ENCODE measurements at places on chromosomes 5 and 9.

- DNase-seq, result no peak
These were observed 61.9 kb upstream of the GHR start for GRCh38 chr5:42361315-42361688.

DNA sequence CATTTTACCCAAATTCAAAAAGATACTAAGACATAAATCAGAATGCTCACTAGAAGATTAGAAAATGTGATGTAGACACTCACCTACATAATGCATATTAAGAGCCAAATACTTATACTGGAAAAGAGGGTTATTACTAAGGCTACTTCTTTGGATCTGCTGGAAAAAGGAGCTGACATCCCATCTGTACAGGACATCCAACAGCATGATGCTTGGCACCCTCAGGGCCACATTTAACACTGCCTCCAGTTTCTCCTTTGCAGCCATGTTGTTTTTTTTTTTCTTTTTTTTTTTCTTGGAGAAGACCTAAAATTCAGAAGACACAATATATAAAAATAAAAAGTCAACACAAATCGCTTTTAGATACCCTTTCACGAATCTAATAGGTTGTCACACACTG is 6.0 kb downstream of the RNF145 start:
- no peak for DNase-seq

- DNase-seq, result no peak
These were observed 126.1 kb upstream of the HAND1 start for GRCh38 chr5:154603953-154604679.

DNA sequence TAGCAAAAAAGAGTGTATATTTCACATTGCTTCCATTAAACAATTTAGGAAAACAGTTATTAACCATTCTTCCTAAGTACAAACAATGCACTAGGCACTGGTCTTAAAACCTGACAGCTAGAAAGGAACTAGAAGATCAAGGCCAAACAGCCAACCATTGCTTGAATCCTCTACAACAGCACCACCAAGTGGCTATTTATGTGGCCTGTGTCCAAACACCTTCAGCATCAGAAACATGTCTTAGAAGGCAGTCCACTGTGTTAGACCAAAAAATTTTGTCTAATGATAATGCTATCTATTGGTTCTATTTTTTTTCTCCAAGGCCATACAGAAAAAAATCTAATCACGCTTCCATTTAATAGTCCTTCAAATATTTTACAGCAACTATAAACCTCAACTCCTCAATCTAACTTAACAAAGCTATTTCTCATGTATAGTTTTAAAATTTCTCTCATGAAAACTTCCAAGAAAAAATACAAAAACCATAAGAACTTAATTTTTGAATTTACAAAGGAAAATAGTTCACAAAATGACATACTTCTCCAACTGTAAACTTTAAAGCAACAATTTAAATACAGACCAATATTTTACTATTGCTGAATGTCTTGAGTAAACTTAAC is 36.1 kb downstream of the CAAP1 start:
- DNase-seq, result peak; percentile 61

- no peak for DNase-seq
These were observed 11.2 kb upstream of the CACFD1 start for GRCh38 chr9:133448487-133448972.

DNA sequence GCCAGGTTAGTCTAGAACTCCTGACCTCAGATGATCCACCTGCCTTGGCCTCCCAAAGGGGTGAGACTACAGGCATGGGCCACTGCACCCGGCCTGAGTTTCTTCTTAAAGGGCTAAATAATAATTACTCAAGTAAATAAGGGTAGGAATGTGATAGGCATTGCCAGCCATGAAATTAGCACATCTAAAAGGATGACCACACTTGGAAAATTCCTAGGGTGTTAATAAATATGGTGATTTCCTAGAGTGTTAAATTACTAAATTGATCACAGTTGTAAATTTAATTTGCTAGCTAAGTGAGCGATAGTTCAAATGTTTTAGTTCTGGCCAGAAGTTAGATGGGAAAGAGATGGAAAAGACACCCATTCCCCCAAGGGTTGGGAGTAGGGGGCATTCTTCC is 53.4 kb downstream of the UBAP1 start:
- no peak for DNase-seq

- peak; percentile 41 for DNase-seq
These were observed 63.2 kb downstream of the ACER2 start for GRCh38 chr9:19471737-19472648.

DNA sequence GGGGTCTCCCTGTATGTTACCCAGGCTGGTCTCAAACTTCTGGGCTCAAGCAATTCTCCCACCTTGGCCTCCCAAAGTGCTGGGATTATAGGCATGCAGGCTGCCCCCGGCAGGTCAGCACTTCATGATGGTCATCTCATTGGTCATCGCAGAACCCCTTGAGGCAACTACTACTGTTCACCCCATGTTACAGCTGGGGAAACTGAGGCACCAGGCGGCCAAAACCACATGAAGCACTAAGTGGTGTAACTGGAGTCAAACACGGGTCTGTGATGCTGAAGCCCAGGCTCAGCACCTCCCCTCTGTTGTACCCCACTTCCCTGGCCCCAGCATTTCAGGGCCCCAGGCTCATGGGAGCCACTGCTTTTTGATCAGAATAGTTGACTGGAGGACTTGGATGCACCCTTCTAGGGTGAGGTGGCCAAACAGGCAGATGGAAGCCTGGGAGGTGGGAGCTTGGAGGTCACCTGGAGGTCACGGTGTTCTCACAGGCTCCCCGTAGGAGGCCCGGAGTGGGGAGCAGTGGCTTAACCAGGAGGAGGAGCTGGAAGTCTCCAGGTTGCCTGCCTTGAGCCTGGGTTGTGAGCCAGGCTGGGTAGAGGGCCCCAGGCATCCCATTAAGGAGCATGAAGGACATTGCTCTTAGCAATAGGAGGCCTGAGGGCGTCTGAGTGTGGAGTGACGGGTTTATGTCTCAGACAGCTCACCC is 57.3 kb upstream of the RPL26L1 start:
- DNase-seq, result no peak

- DNase-seq, result no peak
These were observed 13.8 kb downstream of the ANKRD33B start for GRCh38 chr5:10577371-10578292.

DNA sequence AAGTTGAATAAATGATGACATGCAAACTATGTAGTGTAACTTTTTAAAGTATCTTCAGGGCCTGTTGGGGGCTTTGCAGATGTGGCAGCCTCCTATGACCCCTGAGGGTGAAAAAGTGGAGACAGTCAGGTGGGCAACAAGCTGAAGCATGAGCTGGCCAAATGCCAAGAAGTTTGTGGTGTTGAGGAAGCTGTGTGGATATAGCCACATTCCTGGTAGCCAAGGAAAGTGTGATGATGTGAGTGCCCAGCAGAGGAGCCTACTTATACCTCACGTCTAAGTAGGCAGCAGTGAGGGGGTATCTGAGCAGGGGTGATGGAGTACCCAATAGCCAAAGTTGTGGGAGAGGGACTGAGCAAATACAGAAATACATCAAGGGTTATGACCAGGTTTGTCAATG is 621.2 kb upstream of the CDH6 start:
- DNase-seq, result no peak

- peak; percentile 25 for DNase-seq
These were observed 338.6 kb downstream of the TMEM38B start for GRCh38 chr9:106032978-106033377.

GRCh38 chr5:14118551-14119320 is 24.4 kb upstream of the TRIO start:
- DNase-seq, result no peak

DNA sequence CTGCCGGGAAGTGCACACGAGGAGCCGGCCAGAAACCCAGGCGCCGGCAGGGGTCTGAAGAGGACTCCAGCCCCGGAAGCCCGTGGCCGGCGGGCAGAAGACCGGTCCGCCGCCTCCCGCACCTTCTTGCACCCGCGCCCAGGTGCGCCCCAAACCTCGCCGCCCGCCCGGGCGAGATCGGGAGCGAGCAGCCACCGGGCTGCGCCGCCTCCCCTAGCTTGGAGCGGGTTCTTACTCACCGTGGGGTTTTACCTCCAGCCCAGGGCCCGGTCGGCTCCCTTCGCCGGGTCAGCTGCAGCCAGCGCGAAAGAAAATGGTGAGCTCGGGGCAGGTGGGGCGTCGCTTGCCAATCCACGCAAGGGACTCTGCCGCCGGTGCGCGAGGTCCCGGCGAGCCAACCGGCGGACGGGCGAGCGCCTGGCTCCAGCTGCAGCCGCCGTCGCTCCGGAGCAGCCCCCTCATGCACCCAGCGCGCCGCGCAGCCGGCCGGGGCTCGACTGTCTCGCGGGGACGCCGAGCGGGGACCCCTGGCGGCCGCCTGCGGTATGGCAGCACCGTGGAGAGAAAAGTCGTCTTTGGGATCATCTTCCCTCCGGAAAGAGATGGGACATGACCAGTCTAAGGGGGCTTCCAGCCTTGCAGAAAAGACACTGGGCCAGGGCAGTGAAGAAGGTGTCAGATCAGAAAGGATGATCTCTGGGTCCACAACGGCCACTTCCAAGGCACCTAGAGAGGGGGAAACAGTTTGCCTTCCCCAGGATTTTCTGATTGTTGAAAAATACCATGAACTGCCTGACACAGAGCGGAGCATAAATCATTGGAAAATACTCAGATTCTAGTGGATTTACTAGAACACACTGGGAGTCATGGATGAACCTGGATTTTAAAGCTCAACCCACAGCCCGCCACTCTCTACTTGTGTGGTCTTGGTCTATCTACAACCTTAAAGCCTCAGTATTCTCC is at the start of gene MOB3B:
TSS of gene MOB3B (minus strand) at position 499 of the 963 bp plus-strand sequence. CDS start 74,264 bp downstream, outside the sequence.
- DNase-seq, result peak; percentile 69

- DNase-seq, result peak; percentile 54
These were observed at the start of gene N4BP3 for GRCh38 chr5:178113141-178113787. Gene N4BP3 (plus strand): TSS chr5:178113532. CDS start chr5:178119584, 6,052 bp downstream.

GRCh38 chr5:142233083-142234032 is 91.5 kb downstream of the SPRY4 start:
- no peak for DNase-seq

GRCh38 chr5:143495110-143495509 is 91.6 kb upstream of the NR3C1 start:
- DNase-seq, result no peak

- DNase-seq, result no peak
These were observed 37.0 kb upstream of the OSMR start for GRCh38 chr5:38808666-38809343.

DNA sequence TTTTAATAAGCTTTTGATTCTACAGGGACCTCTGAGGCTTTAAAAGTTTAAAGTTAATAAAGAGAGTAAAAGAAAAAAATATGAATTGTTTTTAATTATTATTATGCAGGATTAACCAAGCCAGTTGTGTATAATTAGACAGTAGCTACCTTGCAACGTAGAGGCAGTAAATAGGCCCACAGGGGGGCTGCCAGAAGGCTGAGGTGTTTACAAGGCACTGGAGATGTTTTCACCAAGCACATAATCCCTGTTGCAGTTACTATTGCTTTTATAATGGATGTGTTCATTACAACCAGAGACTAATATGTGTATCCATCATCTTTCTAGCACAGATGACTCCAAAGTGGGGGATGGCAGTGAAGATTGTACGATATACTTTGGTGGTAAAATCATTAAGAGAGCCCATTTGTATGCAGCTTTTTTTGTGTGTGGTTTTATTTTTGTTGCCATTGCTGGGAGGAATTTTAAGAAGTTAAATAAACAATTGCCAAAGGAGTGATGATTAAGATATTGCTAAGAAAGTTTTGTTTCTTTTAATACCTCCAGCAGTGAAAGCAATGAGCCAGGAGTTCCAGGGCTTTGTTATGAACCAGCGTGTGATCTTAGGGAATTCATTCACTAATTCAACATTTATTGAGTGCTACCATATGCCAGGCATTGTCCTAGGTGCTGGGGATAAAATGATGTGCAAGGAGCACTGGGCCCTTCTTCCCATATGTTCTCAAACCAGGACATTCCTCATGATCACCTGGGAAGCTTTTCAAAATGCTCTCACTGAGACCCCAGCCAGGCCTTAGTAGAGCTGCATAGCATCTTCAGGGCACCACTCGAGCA is 138.7 kb upstream of the EFNA5 start:
- no peak for DNase-seq

DNA sequence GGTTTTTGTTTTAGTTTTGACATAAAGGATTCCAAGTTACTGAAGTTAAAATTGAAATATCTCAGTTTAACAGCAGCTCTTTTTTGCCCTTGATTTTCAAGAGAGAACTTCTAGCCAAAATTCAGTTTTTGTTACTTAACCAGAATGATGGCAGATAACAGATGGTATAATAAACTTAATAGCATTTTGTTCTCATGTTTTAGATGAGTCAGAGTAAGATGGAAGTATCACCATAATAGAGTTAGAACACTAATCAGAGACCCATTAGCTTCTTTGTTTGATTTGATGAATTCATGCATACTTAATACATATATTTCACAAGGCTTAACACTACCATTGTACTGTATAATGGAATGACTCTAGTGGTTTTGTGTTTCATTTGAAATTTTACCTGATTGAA is 11.9 kb downstream of the ZCCHC9 start:
- no peak for DNase-seq

DNA sequence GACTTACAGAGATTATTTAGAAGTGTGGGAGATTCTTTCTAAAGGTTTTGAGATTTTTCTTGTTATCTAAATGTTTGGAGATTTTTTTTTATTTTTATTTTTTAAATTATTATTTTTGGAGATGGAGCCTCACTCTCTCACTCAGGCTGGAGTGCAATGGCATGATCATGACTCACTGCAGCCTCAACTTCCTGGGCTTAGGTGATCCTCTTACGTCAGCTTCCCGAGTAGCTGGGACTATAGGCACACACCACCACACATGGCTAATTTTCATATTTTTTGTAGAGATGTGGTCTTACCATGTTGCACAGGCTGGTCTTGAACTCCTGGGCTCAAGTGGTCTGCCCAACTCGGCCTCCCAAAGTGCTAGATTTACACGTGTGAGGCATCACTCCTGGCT is 694.5 kb downstream of the TLE1 start:
- DNase-seq, result no peak

DNA sequence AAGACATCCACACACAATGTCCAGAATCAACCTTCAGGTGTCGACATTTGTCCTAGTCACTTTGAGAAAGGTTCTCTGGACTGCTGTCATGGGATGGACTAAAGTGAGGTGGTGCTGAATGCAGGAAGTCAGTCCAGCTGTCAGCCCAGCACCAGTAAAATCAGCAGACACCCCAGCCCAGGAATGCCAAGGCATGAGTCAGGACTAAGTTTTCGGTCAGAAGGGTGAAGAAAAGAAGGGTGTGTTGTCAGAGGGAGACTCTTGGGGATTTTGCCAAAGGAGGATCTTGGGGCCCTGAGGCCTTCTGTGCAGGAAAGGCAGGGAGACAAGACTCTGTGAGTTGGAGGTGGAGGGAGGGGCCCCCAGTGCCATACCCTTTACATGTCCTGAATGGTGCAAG is 69.0 kb upstream of the XPA start:
- no peak for DNase-seq

DNA sequence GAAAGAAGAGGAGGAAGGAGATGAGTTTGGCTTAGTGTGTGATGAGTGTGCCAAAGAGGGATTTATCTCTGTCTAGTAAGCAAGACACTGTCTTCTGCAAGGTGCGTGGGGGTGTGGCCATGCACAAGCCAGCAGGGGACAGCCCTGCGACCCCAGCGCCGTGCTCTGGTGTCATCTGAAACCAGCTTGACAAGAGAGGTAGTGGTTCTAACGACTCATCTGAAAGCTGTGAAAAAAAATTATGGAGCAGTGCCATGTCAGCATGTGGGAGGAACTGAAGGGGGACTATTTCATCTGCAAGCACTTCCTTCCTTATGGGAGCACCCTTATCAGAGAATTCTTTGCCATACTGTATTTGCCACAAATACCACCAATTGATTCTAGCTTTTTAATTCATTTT is 398.6 kb downstream of the PSAT1 start:
- peak; percentile 16 for DNase-seq

All from NCI-H1930 (cell line).